GM23338 (cell line): ENCODE measurements at places on chromosomes 7 and 10. TPM values are rescaled to one million over a fixed set of nuclear protein-coding genes. Genes with fewer than 3 reads are reported as not detected.

Gene PTPRE
- 0.42 and 0.54 TPM in 2 replicates for total RNA-seq

Gene POP7
- 87.3 and 110 TPM in 2 replicates for total RNA-seq

- DNase-seq: peak; percentile 32
Observed at GRCh38 chr7:127474457-127474856, 81.9 kb upstream of the ZNF800 start.

Gene PNLIPRP1
- total RNA-seq: not detected in 2 replicates

Gene GOLGA7B
- 0.14 and 0.16 TPM in 2 replicates for total RNA-seq

Gene NKX2-3
- total RNA-seq: not detected in 2 replicates

GRCh38 chr10:103423748-103424147, 27.3 kb downstream of the PDCD11 start:
- no peak for DNase-seq

GRCh38 chr10:60937022-60937421, 7.0 kb downstream of the RHOBTB1 start:
- no peak for DNase-seq

DNA sequence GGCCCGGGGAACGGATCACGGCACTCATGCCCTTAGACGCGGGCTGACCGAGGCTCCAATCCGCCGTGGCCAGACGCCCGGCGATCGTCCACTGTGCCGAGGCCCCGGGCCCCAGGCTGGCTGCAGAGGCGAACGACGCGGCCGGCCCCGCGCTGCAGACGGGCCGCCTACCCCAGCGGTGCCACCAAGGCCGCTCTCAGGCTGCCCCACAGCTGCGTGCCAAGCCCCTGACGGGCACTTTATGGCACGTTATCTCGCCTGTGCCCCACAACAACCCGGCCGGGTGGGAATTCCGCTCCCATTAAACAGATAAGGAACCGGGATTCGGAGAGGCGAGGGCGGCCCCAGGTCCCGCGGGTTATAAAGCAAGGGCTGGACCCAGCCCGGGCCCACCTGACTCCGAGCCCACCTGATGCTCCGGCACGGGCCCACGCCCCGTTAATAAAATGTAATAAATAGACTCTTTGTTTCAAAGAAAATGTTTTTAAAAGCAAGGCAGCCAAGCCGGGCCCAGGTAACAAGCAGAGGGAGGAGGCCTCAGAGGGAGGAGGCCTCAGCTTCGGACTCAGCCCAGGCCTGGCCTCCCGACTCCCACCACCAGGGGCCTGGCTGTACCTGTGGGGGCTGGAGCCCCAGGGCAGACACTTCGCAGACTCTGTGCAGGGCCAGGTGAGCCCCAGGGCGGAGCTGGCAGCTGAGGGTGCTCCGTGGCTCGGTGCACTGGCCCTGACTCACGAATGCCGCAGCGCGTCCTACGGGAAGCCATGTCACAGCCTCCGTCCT, 79.7 kb downstream of the FOXL3 start:
- DNase-seq: peak; percentile 45

Gene CPN1
- not detected in 2 replicates for total RNA-seq

DNA sequence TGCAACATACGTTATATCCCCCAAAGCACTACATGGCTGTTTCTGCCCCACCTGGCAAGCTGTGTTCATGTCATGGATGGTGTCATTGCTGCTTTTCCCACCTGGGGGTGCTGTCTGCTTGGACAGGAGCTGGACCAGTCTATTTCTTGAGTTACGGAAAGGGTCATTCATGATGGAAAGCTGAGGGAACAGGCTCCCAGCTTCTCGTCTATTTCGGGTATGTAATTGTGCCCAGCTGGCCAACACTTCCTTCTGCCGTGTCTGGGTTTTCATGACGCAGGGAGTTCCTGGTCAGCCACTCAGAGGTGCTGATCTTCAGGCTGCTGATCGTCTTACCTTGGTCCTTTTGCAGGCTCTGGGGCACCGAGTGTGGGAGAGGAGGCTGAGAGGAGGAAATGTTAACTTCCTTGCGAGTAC, 8.6 kb downstream of the BTBD16 start:
- DNase-seq: peak; percentile 83

Gene KCNIP2
- total RNA-seq: 2.2 and 2.9 TPM in 2 replicates

DNA sequence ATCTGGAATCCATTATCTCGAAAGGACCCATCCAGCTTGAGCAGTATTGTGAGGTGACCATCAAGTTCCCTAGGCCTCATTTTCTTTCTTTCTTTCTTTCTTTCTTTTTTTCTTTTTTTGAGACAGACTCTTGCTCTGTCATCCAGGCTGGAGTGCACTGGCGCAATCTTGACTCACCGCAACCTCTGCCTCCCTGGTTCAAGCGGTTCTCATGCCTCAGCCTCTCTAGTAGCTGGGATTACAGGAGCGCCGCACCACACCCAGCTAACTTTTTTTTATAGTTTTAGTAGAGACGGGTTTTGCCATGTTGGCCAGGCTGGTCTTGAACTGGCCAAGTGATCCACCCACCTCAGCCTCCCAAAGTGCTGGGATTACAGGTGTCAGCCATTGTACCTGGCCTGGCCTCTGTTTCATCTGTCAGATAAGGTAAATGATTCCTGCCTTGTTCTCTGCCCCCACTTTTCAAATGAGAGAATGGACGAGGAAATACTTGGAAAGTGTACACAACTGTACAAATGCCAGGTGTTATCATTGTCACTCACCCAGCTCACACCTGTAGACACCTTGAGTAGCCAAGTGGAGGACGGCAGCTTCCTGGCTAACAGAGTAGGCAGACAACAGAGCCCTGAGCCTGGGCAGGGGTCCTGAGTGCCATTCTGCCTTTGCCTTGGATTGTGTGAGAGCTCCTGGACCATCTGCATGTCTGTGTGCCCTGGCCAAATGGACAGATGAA, 54.1 kb downstream of the HK1 start:
- DNase-seq: no peak

- no peak for DNase-seq
Observed at GRCh38 chr7:295155-296154, 5.5 kb downstream of the FOXL3 start.
